Activated T-cell treated with anti-CD3 and anti-CD28 coated beads for 24 hours (primary cell): ENCODE measurements at places on chromosomes 3 and 15.
A peak's percentile ranks its signal among the peaks of the same experiment; 100 is the strongest.

DNA sequence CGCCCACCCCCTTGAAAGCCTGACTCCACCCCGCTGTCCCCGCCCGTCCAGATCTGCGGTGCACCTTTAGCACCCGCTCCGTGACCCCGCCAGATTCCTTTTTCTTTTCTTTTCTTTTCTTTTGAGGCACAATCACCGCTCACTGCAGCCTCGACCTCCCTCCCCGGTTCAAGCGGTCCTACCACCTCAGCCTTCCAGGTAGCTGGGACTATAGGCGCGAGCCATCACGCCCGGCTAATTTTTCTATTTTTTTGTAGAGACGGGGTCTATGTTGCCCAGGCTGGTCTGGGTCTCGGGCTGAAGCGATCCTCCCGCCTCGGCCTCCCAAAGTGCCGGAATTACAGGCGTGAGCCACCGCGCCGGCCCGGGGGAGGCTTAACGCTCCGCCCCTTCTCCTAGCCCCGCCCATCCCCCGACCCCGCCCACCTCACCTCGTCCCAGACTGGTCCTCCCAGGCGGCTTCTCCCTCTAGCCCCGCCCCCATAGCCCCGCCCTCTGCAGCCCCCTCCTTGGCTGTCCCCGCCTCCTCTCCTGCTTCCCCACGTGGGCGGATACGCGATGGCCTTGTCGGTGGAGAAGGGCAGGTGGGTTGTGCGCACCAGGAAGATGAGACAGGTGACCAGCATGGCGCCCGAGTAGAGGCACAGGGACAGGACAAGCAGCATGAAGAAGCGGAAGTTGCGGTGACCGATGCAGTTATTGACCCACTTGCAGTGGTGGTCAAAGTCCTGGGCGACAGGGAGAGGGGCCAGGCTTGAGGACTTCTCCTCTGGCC is 3.2 kb downstream of the ZDHHC19 start:
- DNase-seq, result peak; percentile 36

GRCh38 chr3:159872374-159873109 is 116.1 kb upstream of the IL12A start:
- DNase-seq, result no peak

DNA sequence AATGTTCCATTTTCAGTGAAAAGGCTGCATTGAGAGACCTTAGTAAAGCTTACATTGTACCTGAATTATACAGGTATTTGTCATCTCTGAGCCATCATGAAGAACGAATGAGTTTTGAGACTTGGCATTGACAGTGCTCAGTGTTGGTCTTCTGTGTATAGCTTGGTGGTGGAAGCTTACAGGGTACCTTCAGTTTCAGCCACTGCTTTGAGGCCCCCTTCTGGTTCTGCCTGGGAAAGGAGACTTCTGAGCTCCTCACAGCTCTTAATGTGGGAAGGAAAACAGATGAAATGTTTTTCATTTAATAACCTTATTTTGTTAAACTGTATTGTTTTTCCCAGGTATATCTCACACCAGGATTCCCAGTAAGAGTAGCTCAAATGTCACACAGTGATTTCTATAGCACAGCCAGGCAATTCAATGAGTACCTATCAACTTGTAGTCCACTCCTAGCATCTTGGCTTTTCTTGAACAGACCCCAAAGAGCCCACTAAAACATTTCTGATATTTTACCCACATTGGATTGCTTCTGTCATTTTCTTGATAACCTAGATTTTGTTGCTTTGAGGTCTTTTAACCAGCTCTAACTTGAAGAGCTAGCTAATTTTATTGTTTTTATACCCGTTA is 5.6 kb downstream of the SERPINI1 start:
- peak; percentile 11 for DNase-seq

- no peak for DNase-seq
Measured at GRCh38 chr15:99998661-99999101, 265.4 kb upstream of the LYSMD4 start.

GRCh38 chr15:78750566-78750965 is 60.7 kb downstream of the ADAMTS7 start:
- no peak for DNase-seq

DNA sequence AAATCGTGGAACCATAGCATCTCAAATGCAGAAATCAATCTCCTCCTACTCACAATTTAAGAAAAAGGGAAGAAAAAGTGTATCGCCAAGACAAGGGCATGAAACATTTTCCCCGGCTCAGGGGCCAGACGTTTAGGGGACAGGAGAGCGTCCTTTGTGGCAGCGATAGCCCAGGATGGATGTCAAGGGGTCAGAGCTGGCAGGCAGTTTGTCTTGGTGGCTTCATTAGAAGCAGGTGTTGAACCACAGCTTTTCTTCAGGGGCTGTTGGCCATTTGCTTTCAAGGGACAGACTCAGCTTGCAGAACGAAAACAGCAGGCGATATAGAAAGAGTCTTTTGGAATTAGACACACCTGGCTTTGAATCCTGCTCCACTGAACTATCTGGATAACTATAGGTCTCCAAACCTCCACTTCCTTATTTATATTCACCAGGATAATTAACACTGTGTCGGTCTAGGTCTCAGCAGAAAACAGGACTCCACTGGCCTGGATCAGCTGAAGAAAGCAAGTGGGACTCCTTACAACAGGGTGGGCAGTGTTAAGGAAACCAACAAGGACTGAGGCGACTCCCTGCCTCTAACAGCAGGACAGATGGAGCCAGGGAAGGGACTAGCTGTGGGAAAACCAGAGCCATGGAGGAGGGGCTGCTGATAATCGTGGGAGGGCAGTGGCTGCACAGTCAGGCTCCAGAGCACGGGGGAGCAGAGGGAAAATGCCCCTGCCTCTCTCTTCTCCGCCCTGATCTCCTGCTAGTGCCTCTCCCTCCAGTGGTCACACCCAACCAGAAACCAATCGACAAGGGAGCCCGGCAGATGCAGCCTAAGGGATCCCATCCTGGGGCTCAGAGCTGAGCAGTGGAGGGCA is 123.6 kb downstream of the LIPC start:
- no peak for DNase-seq

DNA sequence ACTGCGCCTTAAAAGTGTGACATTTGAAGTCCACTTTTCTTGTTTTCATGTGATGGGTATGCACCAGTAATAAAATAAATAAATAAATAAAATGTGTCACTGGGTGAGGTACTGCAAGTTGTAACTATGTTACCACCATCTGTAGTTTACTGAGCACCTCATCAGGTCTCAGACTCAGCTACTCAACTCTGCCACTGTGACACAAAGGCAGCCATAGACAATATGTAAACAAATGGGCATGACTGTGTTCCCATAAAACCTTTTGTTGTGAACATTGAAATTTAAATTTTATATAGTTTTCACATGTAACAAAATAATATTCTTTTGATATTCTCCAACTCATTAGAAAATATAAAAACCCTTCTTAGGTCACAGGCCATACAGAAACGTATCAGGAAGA is 120.1 kb downstream of the DNAJB8 start:
- no peak for DNase-seq

- DNase-seq, result no peak
Measured at GRCh38 chr3:137116619-137117018, 158.8 kb downstream of the IL20RB start.
